ENCODE measurements at places on chromosomes 6 and 20. TPM values are rescaled to one million over a fixed set of nuclear protein-coding genes. Genes with fewer than 3 reads are reported as not detected.

DNA sequence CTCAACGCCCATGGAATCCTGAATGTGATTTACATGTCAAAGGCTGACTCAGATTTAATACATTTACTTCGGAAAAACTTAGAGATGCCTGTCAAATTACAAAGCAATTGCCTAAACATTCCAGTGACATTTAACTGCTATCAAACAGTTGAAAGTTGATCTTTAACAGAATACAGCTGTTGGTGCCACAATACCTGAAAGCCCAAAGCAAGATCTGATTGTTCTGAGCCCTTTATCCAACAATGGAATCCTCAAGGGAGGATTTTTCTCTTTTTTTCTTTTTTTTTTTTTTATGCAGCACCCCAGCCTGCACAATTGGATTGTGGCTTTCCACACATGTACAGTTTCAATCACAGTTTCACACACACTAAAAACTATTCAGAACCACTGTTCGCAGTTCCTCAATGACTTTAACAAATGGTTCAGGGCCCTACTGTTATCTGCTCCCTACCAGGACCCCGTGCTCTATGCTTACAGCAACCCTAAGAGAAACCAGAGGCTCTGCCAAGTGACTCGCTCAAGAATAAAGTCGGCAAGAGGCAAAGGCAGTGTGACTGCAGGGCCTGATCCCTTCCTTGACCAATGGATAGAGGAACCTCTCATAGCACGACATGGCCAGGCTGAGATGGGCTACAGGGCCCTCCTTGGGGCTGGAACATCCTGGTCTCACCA lies 33.3 kb downstream of the EPB41L2 start:
- peaks cover 8% of the 10 kb centered on the region for H3K4me1 ChIP-seq
- no peak overlapping the region for H3K4me3 ChIP-seq
- DNase-seq, result no peak
- H3K36me3 ChIP-seq, result no peaks in the 10 kb centered on the region
- no peak overlapping the region for H3K27ac ChIP-seq

- H3K27ac ChIP-seq, result peak overlapping the region; percentile 46
- H3K4me1 ChIP-seq, result peaks cover 30% of the 10 kb centered on the region
- no peak for DNase-seq
- H3K27me3 ChIP-seq, result no peaks in the 10 kb centered on the region
- peaks cover 56% of the 10 kb centered on the region for H3K36me3 ChIP-seq
These were observed 30.5 kb upstream of the KCNB1 start for GRCh38 chr20:49513009-49513408.

DNA sequence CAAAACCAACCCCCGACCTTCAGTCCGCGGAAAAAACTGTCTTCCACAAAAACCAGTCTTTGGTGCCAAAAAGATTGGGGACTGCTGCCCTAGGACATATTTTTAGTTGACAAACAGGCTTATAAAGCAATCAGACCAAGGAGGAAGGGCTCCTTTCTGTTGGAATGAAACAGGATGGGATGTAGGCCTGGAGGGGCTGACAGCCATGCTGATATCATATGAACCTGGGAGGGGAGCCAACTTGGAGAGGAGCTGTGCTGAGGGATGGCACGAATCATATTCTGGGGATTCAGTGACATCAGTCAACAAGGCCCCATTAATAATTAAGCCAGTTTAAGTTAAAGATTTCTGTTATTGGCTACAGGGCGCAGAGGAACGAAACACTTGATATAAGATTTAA lies 225.4 kb upstream of the TSHZ2 start:
- no peak overlapping the region for H3K27ac ChIP-seq
- H3K27me3 ChIP-seq, result no peaks in the 10 kb centered on the region
- no peak overlapping the region for H3K4me3 ChIP-seq
- no peak for DNase-seq

STAU1 gene
- 54.0 TPM for total RNA-seq

AKAP12 gene
- 167 TPM for total RNA-seq

All from thoracic aorta (tissue), 2 donors.